Camera-type eye (tissue), 1 donor: ENCODE measurements at places on chromosomes 7 and 10. TPM values are rescaled to one million over a fixed set of nuclear protein-coding genes. Genes with fewer than 3 reads are reported as not detected.

Gene CUTC
- 31.0 TPM for total RNA-seq

Gene PTF1A
- 2.8 TPM for total RNA-seq

Gene GATA3
- 1.6 TPM for total RNA-seq

Gene BLVRA
- total RNA-seq, result 18.3 TPM

Gene CLDN4
- total RNA-seq, result 15.8 TPM

Gene TAS2R4
- 5.6 TPM for total RNA-seq

Gene EBLN1
- not detected for total RNA-seq

Gene PTER
- 8.0 TPM for total RNA-seq

Gene ABCC2
- 3.4 TPM for total RNA-seq

Gene AASS
- 53.1 TPM for total RNA-seq

Gene PTPRE
- total RNA-seq, result 12.6 TPM

Gene KCNH2
- 22.7 TPM for total RNA-seq

Gene SCART1
- total RNA-seq, result 2.9 TPM

Gene VSTM2A
- 27.3 TPM for total RNA-seq

Gene VWC2
- 3.7 TPM for total RNA-seq

Gene ATOH7
- 11.4 TPM for total RNA-seq

Gene IGF2BP3
- 37.9 TPM for total RNA-seq

Gene ARHGEF5
- total RNA-seq, result 6.9 TPM

Gene ZRANB1
- 66.2 TPM for total RNA-seq

Gene AKR1C4
- total RNA-seq, result not detected

Gene MCM10
- 4.1 TPM for total RNA-seq

Gene EPC1
- 148 TPM for total RNA-seq

Gene PRKCQ
- total RNA-seq, result 8.7 TPM

Gene MINDY3
- 65.4 TPM for total RNA-seq

Gene THSD7A
- total RNA-seq, result 46.4 TPM

Gene OR9A4
- 0.71 TPM for total RNA-seq

Gene HYAL4
- total RNA-seq, result not detected

Gene NODAL
- 1.3 TPM for total RNA-seq

Gene MAGI2
- total RNA-seq, result 49.4 TPM

Gene MALRD1
- total RNA-seq, result 6.2 TPM

Gene FOXI2
- total RNA-seq, result not detected

Gene OR6B1
- total RNA-seq, result not detected

Gene ASB13
- total RNA-seq, result 30.4 TPM

Gene EN2
- 0.11 TPM for total RNA-seq

Gene AKR1C3
- 6.0 TPM for total RNA-seq

Gene KNDC1
- 8.6 TPM for total RNA-seq
